ENCODE measurements at places on chromosomes 16 and 17.

- no peak for DNase-seq
Measured at GRCh38 chr17:80889231-80890195, 102.1 kb upstream of the CHMP6 start.

- no peak for DNase-seq
Measured at GRCh38 chr16:78990309-78990701, 610.2 kb downstream of the MAF start.

DNA sequence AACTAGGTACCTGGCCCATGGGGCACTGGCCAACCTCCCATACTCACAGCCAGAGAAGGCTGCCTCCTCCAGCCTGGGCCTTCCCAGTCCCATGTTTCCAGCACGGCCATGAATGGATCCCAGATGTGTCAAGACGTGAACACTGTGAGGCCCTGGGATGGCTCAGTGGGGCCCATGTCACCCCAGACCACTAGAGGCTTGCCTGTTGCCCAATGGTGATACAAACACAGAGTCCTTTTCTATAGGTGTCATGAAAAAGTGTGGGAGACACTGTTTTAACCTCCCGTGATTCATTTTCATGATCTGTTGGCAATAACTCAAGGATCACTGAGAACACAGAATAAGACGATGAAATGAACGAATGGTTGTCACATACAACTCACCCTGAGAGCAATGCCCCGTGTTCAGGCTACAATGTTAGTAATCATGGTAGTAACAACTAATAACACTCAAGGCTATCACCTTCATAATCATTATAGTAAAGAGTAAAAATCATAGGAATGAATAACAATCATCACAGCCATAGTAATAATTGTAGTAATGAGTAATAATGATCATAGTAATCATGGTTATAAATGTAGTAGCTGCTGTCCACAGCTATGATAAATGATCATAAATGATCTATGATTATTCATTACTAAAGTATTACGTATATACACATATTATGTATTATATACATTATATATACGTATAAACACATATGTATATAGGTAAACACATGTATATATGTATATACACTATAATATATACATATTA is 64.0 kb downstream of the DYNLRB2 start:
- DNase-seq: no peak

DNA sequence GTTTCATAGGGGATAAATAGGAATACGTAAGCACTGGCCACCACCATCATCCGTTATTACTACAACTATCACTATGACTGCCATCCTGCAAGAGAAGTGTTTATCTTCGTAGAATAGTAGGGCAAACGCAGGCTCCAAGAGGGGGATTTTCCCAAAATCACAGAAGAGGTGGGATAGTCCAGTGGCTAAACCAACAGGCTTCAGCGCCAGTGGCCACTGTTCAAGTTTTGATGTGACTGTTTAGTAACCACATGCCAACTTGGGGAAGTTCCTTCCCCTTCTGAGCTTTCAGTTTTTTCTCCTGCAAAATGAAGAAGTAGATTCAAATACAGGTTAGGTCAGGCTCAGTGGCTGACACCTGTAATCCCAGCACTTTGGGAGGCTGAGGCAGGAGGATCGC is 60.7 kb upstream of the GRIN2A start:
- no peak for DNase-seq

- DNase-seq: no peak
Measured at GRCh38 chr16:2493605-2494004, 18.7 kb downstream of the TBC1D24 start.

DNA sequence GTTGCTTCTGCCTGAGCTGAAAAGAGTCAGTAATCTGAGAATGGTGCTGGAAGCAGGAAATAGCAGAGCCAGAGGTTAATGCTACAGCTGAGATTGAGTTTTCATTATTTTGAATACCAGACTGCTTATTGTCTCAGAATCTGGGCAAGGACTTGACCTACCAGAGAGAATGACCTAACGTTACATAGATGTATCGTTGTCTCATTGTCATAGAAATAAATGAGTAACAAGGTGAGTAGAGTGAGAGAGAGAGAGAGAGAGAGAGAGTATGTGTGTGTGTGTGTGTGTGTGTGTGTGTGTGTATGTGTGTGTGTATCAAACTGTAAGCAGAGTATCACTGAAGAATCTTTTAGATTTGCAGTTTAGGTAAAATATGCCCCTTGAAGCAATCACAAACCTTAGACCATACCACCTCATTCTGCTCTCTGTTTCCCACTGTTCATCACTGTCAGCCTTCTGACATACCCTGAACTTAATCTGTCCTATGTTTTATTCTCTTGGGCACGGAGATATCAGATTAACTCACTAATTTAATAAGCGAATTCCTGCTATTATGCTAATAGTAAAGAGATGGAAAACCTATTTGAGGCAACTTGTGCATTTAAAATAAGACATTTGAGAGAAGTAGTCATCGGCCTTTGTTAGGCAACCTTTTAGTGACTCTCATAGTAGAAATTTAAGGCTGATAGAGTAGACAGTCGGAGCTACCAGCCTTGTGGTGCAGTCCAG is 87.8 kb downstream of the CYB561 start:
- DNase-seq: no peak

DNA sequence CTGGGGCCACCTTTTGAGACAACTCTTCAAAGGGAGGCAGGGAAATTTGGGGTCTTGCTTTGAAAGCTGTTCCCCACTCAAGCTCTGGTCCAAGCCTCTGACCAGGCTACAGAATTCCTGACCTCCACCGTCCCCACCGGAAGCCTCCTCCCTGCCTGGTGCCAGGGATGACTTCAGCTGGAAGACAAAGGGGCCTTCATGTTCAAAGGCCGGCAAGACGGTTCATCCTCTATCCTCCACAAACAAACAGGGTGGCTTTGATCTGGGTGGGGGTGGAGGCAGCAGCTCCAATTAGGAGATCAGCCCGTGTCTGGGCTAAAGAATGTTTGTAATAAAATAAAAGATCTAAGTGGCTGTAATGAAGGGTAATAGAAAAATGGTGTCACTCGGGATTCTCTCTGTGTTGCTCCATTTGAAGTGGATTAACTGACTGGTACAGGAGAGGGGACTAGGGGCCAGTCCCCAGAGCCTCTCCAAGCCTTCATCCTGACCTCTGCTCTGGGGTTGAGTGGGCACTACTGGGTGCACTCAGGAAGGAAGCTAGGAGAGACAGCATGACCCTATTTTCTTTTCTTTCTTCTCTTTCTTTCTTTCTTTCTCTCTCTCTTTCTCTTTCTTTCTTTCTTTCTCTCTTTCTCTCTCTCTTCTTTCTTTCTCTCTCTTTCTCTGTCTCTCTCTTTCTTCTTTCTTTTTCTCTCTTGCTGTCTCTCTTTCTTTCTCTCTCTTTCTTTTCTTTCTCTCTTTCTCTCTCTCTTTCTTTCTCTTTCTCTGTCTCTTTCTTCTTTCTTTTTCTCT is 27.5 kb upstream of the NKD1 start:
- no peak for DNase-seq

DNA sequence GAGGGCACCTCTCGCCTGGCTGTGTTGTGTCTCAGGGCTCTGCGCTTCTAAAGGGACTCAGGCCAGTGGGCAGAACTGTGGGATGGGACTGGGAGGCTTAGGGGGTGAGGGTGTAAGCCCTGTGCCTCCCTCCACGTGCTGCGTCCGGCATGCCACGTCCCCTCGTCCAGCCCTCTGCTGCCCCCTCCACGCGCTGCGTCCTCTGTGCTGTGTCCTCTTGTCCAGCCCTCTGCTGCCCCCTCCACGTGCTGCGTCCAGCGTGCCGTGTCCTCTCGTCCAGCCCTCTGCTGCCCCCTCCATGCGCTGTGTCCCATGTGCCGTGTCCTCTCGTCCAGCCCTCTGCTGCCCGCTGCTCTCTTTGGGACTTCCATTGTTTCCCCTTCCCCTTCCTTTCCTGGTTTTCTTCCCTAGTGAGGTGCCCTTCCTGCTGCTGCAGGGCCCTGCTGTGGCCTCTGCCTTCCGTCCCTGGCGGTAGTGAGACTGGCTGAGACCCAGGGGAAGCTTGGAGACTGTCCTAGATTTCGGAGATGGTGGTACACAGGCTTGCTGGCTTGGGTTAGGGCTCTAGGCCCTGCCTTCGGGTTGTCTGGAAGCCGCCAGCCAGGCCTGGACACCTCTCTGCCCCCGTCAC is 6.4 kb upstream of the ZNF750 start:
- DNase-seq: no peak

DNA sequence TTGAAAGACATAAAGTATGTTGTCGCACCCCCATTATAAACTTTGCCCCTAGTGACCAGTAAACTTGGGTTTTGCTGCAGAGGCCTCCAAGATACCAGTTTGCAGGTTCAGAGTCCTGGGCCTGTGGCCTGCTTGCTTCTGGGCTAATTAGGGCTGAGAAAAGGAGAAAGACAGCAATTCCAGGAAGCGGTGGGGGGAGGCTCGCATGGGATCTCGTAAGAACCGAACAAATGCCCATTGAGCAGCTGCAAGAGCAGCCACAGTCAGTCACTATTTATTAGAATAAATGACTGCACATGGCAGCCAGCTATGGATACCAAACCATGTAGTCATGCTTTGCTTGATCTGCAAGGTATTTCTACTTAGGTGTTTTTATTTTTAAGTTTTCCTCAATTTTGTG is 4.9 kb downstream of the SHISA9 start:
- DNase-seq: no peak

GRCh38 chr17:49968405-49969133 is 421 bp upstream of the DLX4 start:
- DNase-seq: peak; percentile 46

DNA sequence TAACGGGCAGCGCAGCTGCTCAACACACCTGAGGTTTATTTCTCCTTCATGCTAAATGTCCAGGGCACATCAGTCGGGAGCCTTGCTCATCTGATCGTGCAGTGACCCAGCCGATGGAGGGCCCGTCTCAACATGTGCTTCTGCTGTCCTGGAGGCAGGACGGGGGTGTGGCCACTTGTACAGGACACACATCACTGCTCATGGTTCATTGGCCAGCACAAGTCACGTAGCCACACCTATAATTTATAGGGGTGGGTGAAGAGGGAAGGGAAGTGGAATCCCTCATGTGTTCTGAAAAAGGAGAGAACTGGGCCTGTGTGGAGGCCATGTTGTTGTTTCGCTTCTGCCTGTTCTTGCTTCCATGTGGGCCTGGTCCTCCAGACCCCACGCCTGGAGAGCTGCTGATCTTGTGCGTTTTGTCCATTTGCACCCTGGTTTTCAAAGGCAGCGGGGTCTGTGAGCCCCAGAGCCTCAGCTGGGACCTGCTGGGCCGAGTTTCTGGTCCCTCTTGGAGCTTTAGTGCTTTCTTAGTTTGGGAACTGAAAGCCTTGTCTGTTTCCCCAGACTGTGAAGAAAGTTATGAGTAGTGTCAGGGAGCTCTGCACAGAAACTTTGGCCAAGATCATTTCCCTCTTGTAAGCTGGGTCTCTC is 60.5 kb downstream of the CMIP start:
- DNase-seq: no peak

DNA sequence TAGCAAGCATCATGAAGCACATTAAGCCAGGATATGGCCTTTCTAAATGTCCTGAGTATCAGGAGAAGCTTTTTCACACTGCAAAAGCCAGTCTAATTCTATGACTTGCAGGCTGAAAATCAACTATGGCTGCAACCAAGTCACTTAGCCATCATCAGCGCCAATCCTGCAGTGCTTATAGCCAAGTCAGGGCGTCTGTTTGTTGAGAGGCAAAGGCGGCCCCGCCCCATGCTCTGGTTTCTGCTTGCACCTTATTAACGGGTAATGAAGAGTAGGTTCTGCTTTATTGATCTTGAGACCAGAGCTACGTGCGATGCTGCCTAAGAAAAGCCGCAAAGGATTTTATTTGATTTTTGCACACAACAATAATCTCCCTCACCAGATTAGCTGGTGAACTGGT is 88.4 kb downstream of the CDH13 start:
- DNase-seq: no peak

- DNase-seq: no peak
Measured at GRCh38 chr16:2043667-2044451, 3.8 kb downstream of the NTHL1 start.

- no peak for DNase-seq
Measured at GRCh38 chr17:78125138-78125913, 3.2 kb downstream of the TMC6 start.
